ENCODE measurements at places on chromosomes 4 and X.
A peak's percentile ranks its signal among the peaks of the same experiment; 100 is the strongest.

DNA sequence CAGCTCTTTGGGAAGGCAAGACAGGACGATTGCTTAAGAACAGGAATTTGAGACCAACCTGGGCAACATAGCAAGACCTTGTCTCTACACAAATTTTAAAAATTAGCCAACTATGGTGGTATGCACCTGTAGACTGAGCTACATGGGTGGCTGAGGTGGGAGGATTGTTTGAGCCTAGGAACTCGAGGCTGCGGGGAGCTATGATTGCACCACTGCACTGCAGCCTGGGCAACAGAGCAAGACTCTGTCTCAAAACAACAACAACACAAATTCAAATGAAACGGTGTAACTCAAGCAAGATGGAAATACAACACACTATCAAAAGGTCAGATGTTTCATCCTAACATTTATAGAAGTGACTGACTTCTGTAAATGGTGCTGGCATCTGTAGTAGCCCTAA lies 37.1 kb downstream of the XG start:
- DNase-seq: no peak

DNA sequence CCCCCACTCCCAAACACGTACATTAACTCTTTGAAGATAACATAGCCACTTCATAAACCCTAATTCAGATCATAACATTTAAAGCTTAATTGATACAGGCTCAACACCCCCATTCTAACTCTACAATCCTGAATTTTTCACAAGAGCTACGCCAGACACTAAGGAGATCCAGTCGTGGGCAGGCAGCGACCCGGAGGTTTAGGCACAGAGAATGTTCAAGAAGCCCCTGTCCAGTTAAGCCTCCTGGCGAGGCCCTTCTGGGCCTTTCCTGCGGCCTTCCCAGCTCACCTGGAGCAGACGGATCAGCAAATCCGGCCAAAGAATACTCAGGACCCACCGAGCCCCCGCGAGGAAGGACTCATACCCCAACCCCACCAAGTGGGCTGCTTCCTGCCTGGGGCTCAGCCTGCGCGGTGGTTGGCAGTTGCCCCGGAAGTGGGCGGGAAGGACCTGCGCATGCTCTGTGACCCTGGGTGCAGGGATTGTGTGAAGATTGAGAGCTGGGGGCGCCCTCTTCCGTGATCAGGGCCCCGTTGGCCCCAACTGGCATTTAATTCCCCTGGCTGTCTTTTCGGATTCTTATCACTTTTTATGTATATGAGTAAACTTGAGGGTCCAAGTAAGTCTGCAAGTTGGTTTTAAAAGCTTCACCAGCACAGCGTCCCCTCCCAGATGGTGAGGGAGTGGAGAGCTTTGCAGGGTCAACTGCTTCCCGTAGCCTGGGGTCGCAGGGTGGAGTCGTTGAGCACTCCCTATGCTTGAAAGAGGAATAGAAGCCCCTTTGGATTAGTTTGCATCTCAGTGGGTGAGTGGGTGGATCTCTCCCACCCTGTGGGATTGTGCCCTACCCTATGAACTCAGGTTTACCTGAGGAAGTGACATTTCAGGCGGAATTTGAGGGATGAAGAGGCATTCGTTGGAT lies at the start of gene TRIM61:
TSS of gene TRIM61 (minus strand) at position 415 of the 922 bp plus-strand sequence. CDS start 7,655 bp downstream, outside the sequence.
- peak; percentile 16 for DNase-seq

DNA sequence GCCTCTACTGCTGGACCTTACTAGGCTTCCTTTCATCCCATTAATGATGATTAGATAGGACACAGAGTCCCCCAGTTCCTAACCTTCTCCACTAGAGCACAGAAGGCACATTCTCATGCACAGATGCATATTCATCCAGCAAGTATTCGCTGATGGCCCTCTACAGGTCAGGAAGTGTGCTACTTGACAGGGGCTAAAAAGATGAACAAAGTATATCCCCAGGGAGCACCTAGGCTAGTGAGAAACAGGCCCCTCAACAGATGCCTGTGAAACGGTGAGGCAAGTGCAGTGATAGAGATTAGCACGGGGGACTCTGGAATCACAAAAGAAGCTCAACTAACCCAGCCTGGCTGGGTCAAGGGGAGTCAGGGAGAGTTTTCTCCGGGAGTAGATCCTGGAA lies 95.8 kb downstream of the MGST2 start:
- DNase-seq: no peak

DNA sequence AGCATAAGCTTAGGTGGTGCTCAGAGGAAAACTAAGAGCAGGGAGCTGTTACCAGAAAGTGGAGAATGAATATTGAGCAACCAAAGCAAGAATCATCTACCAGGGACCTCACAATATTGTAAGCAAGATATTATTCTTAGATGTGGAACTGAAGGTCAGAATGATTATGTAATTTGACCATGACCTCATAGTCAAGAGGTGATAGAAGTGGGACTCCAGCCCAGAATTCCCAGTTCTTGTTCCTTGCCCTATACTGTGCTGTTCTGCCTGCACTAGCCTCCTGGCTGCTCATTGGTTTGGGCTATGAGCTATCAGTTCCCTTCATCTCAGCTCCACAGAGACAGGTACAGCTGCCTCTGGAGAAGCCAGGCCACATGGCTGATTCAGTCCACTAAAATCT lies 229.4 kb downstream of the LDB2 start:
- no peak for DNase-seq

GRCh38 chr4:185997296-185997695 lies 71.7 kb upstream of the TLR3 start:
- DNase-seq: no peak

- DNase-seq: no peak
Observed at GRCh38 chr4:142331646-142332045, 514.5 kb downstream of the INPP4B start.

GRCh38 chrX:151151665-151152267 lies 24.6 kb upstream of the GPR50 start:
- DNase-seq: peak; percentile 24

DNA sequence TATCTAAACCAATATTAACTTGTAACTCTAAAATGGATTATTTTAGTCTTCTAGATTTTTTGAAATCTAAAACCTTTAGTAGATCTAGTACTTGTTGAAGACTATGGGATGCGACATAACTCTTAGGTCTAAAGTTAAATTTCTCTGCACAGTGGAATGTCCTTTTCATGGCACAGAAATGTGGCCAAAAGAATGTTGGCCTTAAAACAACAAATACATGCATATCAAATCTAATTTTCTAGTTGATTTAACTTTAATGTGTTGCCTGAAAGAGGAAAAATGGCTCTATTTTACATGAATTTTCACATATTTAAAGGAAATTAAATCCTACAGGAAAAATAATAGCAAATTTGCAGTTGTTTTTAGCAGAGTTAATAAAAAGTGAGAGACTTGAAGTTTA lies 30.3 kb downstream of the NFKB1 start:
- DNase-seq: no peak

DNA sequence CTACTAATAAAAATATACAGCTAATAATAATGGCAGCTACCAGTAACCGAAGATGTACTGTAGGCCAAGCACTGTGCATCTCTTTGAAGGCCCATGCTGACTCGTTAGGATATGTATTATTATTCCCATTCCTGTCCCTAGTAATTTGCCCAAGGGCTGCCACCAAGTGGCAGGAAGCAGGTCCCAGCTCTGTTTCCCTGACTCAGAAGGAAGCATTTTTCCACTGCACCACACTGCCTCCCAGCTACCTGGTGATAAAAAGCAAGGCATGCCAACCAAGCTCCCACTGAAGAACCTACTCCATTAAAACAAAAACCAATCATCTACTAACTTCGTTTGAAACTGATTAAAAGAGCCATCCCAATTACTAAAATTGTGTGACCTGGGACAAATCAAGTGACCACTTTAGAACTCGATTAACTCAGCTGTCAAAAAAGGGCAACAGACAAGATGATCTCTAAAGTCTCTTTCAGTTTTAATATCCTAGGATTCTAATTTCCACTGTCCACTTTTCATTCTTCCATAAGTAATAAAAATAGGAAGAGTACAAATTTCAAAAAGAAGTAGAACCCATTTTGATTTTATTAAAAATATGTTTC lies 24.3 kb upstream of the PGM2 start:
- no peak for DNase-seq

DNA sequence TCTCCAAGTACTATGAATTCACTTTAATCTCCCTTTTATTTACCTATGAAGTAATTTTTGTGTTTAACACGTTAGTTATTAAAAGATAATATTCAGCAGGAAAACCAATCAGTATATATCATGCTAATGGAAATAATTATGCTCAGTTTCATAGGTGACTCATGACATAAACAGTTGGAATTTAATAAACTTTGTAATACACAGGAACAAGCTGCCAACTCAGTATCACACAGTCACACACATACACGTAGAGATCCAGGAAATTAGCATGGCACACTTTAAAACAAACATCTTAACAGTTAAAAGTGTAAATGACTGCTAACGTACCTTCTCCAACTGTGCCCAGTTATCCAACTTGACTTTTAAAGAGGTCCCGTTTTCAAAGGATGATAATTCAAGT lies 2.3 kb downstream of the SPATA4 start:
- no peak for DNase-seq

DNA sequence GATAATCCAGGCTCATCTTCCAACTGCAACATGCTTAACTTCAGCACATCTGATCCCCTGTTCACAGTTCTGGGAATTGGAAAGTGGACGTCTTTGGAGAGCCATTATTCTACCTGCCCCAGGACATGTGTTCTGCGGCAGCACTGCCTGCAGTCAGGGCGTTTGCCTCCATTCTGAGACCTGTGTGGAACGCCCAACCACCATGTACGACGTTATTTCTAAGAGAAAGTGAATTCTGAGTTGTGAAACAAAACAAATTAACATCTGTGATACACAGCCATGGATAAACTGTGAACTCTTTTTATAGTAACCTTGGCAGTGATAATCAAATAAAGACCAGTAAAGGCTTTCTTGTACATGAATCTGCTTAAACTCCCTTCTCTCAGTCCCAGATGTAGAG lies 195.8 kb downstream of the AASDH start:
- no peak for DNase-seq

GRCh38 chr4:3479358-3480101 lies 16.4 kb downstream of the DOK7 start:
- DNase-seq: no peak

- no peak for DNase-seq
Observed at GRCh38 chr4:27568952-27569319, 708.3 kb downstream of the STIM2 start.

DNA sequence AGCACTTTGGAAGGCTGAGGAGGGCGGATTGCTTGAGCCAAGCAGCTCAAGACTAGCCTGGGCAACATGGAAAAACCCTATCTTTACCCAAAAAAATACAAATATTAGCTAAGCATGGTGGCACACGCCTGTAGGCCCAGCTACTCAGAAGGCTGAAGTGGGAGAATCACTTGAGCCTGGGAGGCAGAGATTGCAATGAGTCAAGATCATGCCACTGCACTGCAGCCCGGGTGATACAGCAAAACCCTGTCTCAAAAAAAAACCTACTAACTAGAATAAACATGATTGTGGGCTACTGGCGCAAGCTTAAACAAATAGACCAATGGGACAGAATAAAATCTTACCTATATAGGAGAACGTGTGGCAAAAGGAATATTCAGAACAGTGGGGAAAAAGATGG lies 7.3 kb downstream of the CDKL2 start:
- no peak for DNase-seq

GRCh38 chr4:75040703-75041102 lies 107.8 kb downstream of the PARM1 start:
- DNase-seq: no peak

GRCh38 chr4:7434766-7435150 lies at the start of gene PSAPL1:
TSS of gene PSAPL1 (minus strand) at chr4:7434930. CDS start at chr4:7434879, 51 bp downstream.
- no peak for DNase-seq

DNA sequence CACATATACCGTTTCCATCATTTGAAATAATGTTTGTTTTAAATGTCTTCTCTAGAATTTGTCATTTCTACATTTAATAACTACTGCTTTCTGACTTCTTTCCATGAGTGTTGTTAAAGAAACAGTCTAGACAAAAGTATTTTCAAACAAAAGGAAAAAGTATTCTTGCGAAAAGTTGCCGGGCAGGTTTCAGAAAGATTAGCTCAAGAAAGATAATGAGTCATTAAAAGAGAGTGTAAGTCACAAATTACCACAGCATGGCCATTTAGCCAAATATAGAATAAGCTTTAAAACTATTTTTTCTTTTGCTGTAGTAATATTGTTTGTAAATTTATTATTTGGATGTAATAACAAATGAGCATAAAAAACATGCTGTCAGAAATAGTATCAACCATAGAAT lies 493.0 kb downstream of the TLL1 start:
- no peak for DNase-seq

- DNase-seq: no peak
Observed at GRCh38 chr4:5866841-5867813, 25.8 kb downstream of the CRMP1 start.

DNA sequence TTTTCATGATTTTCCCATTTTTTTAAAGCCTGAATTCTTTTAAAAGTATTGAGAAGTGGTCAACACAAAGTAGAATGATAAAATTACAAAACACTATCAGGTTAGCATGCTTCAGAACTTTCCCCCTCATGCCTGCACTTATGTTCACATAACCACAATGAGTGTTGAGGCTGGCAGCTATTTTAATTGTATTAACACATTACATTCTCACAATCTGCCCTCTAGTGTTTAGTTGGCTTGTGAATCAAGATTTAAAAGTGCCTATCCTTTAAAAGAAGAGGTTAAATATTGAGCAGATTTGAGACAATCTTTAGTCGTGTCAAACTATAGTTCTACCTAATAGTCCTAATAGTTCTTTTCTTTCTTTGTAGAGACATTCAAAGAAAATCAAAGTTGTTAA lies 93.6 kb upstream of the NAP1L5 start:
- DNase-seq: no peak

- no peak for DNase-seq
Observed at GRCh38 chr4:13584481-13584880, 40.2 kb upstream of the NKX3-2 start.

GRCh38 chr4:87819281-87819919 lies 13.4 kb upstream of the MEPE start:
- no peak for DNase-seq

GRCh38 chr4:8114456-8115202 lies 44.0 kb downstream of the ABLIM2 start:
- DNase-seq: no peak

DNA sequence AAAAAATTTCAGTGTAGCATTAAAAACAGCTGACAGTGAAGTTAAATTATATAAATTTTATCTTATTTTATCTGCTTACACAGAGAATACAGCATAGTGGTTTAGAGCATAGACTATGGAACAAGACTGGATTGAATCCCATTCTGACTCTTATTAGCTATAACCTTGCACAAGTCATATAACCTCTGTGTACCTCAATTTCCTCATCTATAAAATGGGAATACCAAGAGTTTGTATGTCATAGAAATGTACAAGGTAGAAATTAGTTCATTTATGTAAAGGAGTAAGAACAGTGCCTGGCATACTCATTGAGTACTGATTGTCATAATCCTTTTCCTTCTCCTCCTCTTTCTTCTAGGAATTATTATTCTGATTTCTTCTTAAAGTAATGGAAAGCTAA lies 25.7 kb downstream of the FAM13A start:
- DNase-seq: no peak

DNA sequence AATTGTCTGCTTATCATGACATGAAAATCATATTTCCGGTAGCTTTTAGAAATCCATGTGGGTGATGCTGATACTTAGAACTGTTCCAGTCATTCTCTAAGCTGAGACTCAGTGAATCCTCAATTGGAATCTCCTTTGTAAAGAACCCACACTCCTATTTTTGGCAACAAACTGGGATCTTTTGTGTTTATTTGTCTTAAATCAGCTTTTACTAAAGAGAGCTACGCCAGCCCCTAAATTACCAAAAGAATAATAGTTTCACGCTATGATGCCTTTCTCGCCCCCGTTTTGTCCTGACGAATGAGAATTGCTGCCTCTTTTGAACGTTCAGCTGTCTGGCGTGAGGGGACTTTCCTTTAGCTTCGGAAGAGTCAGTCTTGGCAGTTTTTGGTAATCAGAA lies 195.9 kb downstream of the SHOX start:
- no peak for DNase-seq

- DNase-seq: no peak
Observed at GRCh38 chr4:1332686-1333085, 14.3 kb upstream of the UVSSA start.
